ENCODE measurements at places on chromosomes 6 and 20. TPM values are rescaled to one million over a fixed set of nuclear protein-coding genes. Genes with fewer than 3 reads are reported as not detected.
A peak's percentile ranks its signal among the peaks of the same experiment; 100 is the strongest.

DNA sequence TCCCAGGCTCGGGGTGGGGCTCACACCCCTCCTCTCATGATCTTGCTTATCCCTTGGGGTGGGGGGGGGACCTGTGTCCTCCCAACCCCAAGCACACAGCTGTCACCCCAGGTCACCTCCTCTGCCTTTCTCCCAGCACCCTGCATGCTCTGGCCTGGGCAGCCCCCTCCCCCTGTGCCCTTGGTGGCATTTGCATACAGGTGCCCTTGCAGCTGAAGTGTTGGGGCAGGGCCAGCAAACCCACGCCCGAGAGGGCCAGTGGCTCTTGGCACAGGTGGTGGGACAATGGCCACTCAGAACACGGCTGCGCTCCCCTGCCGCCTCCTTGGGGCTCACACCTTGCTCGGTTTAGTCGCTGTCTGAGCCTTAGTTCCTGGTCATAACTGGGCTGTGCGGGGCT, 11.3 kb upstream of the MYT1 start:
- no peak for DNase-seq

GRCh38 chr6:11584244-11584643, 46.7 kb downstream of the TMEM170B start:
- no peak for DNase-seq

- no peak for DNase-seq
These were observed 154.9 kb downstream of the MRPL14 start for GRCh38 chr6:43972179-43972912.

DNA sequence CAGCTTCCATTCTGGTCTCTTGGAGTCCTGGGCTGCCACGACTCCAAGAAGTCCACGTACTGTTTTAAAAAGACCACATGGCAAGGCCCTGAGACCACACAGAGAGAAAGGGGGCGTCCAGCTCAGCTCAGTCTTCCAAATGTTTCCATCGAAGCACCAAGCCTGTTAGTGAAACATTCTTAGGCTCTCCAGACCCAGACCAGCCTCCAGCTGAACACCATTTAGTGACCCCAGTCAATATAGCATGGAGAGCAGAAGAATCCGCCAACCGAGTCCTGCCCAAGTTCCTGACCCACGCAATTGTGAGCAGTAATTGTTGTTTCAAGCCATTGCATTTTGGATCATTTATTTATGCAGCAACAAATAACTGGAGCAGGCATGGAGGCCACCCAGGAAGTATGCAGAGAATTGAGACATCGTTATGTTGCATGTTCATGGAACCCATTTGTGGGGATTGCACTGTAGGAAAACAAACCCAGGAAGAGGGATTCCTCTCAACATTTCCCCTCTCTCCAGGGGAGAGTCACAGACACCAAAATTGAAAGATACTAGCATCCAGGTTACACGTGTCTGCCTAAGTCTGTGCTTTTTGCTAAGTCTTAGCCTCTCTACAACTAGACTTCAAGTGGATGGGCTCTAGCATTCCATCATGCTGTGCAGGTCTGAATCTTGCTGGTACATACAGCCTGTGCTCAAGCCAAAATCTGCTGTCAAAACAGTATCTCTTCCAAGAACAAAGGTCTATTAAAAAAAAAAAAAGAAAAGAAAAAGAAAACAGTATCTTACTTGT, 42.7 kb downstream of the SNRNP48 start:
- no peak for DNase-seq

GRCh38 chr6:72401865-72402264, 220.0 kb upstream of the KCNQ5 start:
- DNase-seq = no peak

DNA sequence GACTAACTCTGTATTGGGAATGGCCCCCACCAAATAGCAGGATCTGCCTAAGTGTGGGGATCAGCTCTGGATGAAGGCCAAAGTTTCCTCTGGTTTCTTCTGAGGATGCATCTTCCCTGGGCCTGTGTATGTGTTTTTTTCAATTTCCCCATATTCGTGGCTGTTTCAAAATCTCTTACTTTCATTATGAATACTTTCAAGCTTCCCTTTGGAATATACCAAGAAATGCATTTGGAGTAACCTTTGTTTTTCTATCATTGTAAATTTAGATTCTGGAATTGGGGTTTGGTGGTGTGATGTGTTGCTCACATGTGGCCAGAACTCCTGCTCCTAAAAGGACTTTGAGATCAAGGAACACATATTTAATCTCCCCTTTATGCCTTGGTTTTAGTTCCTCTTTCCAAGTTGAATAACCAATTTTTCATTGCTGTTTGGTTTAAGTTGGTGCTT, 8.4 kb downstream of the ENTPD6 start:
- no peak for DNase-seq

- no peak for DNase-seq
These were observed 8.1 kb upstream of the ZNFX1 start for GRCh38 chr20:49285813-49286494.

DNA sequence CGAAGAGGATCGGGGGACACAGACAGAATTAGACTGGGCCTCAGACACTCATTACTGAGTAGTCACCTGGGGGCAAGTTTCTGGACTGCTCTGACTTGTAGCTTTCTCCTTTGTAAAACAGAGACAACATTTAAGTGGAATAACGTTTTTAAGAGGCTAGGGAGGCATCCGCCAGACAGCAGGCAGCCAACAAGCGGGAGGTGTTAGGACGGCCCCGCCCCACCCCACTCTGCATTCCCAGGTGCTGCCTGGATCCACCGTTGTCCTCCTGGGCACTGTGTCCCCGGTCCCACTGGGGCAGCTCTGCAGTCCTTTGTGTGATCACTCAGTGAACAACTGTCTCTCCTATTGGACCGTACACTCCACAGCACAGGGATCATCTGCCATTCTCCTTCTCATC, 113.8 kb downstream of the IRF4 start:
- DNase-seq = no peak

DNA sequence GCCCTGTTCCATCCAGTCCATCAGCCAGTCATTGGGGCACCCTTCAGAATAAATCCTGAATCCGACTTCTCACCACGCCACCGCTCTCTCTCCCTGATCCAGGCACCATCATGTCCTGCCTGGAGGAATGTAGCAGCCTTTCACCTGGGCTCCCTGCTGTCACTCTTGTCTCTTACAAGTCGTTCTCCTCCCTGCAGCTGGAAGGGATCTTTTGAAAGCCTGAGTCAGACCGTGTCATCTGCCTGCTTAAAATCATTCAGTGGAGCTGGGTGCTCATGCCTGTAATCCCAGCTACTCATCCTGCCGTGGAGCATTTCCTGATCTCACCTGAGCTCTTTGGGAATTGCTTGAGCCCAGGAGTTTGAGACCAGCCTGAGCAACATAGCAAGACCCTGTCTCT, 19.2 kb upstream of the KCNG1 start:
- DNase-seq = no peak

DNA sequence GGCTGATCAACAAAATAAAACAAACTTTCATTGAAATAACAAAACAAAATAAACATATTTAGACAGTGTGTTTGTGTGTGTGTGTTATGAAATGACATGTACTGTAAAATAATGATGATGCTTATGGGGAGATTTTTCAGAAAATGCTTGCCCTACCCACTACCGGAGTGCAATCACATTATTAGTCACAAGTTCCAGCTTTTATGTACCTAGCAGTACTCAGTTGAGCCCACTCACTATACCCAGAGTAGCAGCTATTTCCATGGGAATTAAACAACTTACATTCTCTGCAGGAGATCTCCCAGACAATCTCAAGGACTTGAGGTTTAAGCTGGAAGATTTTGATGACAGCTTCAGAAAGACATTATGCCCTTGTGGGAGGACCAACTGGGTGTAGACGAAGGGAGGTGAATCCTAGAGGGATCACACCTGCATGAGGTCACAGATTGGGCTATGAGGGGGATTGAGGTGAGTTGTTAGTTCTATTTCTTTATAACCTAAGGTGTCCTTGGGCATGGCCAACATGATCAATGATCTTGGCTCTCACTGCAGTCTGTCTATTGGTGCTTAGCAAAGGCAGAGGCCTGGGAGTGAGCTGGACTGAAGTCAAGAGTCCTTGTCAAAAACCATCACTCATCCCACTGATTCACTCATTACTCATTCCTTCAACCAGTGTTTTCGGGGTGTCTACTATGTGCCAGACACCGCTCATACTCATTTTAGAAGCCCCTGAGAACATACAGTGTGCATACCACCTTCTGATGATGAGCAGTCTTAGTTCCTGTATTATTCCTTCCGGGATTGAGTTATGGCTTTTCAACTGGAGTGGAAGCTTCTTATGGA, 6.7 kb upstream of the CLIC5 start:
- DNase-seq = no peak

DNA sequence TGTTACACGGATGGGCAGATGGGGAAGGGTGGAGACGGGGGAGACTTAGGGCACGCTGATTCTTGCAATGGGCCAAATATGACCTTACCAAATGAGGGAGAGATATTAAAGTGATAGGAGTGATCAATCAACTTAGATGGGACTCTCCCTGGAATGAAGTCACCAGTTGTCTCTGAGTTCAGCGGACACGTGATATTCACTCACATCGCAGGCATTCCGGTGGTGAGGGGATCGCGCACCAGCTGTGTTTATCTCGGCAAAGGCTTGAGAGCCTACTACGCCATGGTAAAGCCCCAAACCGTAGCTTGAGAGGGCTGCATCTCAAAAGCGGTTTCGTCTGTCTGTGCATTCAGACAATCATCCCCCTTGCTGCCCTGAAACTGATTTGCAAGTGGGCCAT, 5.5 kb downstream of the BMP7 start:
- DNase-seq = no peak

DNA sequence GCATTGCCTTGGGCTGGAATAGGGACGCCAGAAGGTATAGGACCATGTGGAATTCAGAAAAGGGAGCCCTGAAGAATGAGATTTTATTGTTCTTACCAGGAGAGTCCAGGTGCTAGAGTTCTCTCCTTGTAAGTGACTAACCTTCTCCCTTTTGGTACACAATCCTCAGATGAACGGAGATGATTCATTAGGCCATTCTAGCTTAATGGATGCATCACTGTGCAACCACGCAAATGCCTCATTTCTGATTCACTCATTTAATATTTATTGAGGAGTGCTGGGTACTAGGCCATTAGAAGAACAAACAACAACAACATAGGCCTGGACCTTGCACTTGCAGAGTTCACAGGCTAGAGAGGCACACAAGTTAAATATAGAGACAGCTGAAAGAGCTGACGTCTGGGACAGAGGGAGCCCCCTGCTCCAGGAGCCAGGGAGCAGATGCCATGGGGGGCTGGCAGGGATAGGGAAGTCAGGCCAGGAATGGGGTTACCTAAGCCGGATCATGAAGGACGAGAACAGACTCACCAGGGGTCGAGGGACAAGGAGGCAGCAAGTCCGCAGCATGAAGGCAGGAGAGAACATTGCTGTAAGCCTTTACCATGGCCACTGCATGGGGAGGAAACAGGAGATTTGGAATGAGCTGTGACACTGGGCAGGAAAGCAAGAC, 179.5 kb upstream of the AKAP12 start:
- peak; percentile 83 for DNase-seq

DNA sequence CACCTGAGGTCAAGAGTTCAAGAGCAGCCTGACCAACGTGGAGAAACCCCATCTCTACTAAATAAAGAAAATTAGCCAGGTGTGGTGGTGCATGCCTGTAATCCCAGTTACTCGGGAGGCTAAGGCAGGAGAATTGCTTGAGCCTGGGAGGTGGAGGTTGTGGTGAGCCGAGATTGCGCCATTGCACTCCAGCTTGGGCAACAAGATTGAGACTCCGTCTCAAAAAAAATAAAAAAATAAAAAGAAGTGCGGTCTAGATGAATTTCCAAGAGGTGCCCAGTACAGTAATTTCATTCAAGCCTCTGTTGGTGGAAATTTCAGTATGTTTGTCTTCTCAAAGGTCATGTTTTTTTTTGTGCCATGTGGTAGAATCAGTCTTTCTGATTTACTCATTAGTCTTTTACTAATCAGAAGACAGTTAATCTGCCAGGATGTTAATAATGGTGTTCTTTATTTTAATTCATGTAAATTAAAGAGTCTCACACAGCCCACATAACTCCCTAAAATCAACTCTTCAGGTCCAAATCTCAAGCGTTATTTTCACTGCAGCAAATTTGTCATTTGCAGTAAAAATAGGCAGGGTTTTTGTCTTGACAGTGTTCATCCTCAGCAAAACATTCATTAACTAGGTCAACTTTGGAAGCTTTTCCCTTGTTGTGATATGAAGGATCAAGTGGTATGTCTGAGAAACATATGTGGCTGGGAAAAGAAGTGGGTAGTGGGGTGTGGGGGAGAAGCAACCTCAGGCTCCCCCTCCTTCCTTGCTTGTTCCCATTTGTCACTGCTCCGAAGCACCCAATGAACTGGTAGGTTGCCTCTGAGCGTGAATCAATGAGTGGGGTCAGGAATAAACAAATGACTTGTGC, 13.3 kb downstream of the TP53INP2 start:
- no peak for DNase-seq

GRCh38 chr20:32737371-32738223, 5.7 kb downstream of the COMMD7 start:
- peak; percentile 17 for DNase-seq

- DNase-seq = no peak
These were observed 6.9 kb downstream of the NT5E start for GRCh38 chr6:85456782-85457181.

GRCh38 chr6:40718401-40718800, 131.2 kb upstream of the LRFN2 start:
- DNase-seq = no peak

DNA sequence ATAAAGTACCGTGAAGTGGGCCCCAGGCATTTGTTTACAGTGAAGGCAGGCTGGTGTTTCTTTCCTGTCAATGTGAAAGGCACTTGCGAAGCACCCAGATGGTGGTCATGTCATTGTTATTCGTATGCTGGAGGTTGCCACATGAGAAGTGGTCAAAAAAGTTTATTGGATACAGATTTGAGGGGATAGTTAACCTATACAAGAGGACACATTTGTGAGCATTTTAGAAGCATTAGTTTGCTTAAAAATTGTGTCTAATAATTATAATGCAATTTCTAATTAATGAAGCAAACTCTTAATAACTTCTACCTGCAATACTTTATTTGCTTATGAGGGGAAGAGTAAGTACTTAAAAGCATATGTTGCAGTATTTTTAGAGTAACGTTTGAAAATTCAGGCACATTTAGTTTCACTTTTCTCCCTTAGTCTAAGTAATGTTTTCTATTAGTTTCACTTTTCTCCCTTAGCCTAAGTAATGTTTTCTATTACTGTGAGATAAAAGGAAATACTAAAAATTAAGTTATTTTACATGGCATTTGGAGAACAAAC, 120.7 kb upstream of the CLDN20 start:
- no peak for DNase-seq

SIRPB2 gene
- total RNA-seq = 1.2 TPM

HEY2 gene
- total RNA-seq = 0.46 TPM

SLC22A2 gene
- total RNA-seq = not detected

NMBR gene
- 0.11 TPM for total RNA-seq

EEF1A2 gene
- 0.32 TPM for total RNA-seq

APOM gene
- total RNA-seq = 0.40 TPM
